ENCODE measurements at places on chromosomes 5 and 9.

- peak; percentile 35 for DNase-seq
Observed at GRCh38 chr5:141637767-141638419, 1.1 kb downstream of the RELL2 start.

DNA sequence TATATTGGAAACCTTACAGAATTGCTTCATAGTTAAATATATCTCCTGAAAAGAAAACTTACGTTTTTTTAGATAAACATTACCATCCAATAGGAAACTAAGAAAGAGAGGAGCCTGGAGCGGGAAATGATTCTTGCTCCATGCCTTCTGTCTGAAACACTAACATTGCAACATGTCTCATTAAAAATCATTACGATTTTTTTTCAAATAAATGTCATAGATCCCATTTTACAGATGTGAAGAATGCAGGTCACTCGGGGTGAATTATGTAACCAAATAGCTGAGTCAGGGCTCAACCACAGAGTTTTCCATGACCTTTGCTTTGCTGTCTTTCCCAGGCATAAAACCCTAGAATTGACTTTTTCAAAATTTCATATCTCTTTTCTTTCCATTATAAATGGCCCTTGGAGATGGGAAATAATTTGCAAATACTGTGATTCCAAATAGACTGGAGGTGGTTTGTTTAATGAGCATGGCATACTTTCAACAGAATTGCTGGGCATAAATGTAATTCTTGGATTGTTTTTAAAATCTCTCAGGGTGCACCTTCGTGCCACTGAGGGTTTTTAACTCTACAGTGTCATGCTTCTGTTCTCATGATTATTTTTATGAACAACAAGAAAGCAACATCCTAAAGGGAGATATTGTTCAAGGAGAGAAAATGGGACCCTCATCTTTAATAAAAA, 302.8 kb downstream of the EBF1 start:
- no peak for DNase-seq

DNA sequence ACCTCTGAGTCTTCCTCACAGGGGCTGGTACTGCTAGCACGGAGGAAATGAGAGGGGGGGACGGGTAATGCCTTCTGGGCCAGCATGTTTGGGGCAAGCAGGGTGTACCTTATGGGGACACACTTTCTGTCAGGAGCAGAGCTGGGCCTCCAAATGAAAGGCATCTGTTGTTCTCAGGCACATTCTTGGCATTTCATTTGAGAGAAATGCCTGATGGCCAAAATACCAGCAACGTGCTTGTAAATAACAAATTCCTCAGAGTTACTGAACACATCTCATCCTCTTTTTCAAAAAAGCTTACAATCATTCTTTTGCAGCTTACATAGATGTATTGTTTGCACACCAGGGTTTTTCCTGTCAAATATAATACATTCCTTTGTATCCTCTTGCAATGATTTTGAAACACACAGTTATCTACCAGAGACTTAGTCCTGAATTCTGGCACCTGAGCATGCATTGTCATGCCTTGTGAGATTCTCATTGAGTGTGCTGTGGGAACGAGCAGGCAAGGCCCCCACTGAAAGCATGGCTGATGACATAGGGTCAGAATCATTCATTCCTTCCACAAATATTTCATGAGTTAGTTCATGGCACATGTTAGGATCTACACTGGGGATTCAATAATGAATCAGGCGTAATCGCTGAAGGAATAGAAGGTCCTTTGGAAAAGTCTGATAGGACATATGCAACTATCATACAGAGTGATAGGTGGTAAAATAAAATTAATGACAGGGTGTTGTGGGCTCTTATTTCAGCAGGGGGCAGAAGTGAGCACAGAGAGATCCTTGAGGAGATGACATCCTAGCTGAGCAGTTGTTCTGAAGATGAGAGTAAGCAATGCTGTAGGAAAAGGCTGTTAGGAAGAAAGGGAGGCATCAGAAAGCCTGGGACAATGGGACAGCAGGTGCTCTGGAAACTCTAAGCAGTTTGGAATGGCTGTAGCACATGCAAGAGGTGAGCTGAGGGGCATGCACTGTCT, 260.9 kb upstream of the TUT7 start:
- DNase-seq: no peak

- DNase-seq: no peak
Observed at GRCh38 chr9:130663258-130663976, 977 bp upstream of the PRDM12 start.
